ENCODE measurements at places on chromosomes 2 and 18.

DNA sequence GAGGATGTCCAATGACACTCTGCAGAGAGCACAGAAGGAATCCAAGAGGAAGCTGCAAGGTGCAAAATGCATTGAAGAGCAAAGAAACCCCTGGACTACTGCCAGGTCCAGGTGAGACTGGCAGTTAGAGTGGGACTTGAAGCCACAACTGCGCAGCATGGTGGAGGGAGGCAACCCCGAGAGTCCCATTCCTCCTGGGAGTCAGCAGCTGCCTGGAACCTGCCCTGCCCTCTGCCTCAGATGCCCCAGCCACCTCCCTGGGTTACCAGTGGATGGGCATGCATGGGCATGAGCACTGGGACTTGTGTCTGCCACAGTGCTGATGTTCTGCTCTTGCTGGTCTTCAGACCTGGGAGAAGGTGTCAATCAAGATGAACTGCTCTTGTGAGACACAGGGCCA is 43.2 kb downstream of the ANKMY1 start:
- no peak for DNase-seq

DNA sequence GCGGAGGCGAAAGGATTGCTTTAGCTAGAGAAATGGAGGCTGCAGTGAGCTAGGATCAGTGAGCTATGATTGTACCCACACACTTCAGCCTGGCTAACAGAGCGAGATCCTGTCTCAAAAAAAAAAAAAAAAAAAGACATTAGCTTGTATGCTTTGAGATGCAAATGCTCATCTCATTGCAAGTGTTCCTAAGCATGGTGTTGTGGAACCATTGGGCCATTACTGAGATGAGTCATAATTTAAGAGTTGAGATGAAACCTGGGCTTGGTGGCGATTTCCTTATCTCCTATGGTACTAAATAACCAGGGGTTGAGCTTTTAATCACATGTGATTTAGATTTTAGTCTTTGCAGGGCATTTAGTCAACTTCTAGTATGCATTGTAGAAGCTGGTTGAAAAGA is 2.2 kb downstream of the PLEKHA3 start:
- no peak for DNase-seq

- DNase-seq = peak; percentile 41
Measured at GRCh38 chr2:241112592-241112991, 10.5 kb upstream of the MTERF4 start.

- no peak for DNase-seq
Measured at GRCh38 chr2:168530982-168531622, 75.0 kb downstream of the CERS6 start.

- no peak for DNase-seq
Measured at GRCh38 chr2:229900012-229900411, 21.8 kb downstream of the TRIP12 start.

DNA sequence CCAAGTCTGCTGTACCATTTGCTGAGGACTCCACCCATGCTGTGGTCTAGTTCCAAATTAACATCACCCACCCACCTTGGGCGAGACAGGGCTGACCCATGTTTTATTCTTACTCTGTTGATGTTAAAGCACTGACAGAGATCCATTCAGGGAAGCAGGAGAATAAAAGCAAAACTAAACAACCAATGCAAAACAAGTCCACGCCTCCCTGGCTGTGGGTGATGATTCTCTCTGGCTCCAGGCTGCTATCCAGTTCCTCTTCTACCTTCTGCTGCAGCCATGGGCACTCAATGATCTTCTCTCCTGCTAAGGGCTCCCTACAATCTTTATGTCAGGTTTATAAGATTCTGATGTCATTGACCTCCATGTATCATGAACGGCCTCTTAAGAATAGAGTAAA is 786.6 kb upstream of the ID2 start:
- no peak for DNase-seq

- no peak for DNase-seq
Measured at GRCh38 chr2:220424561-220424960, 797.1 kb downstream of the SLC4A3 start.
